ENCODE measurements at places on chromosomes 1 and 21. TPM values are rescaled to one million over a fixed set of nuclear protein-coding genes. Genes with fewer than 3 reads are reported as not detected.

GRCh38 chr1:192615055-192615454 is 20.9 kb upstream of the RGS13 start:
- no peak for DNase-seq
- no peaks in the 10 kb centered on the region for H3K27me3 ChIP-seq
- no peak overlapping the region for H3K4me3 ChIP-seq
- no peak overlapping the region for H3K27ac ChIP-seq

DNA sequence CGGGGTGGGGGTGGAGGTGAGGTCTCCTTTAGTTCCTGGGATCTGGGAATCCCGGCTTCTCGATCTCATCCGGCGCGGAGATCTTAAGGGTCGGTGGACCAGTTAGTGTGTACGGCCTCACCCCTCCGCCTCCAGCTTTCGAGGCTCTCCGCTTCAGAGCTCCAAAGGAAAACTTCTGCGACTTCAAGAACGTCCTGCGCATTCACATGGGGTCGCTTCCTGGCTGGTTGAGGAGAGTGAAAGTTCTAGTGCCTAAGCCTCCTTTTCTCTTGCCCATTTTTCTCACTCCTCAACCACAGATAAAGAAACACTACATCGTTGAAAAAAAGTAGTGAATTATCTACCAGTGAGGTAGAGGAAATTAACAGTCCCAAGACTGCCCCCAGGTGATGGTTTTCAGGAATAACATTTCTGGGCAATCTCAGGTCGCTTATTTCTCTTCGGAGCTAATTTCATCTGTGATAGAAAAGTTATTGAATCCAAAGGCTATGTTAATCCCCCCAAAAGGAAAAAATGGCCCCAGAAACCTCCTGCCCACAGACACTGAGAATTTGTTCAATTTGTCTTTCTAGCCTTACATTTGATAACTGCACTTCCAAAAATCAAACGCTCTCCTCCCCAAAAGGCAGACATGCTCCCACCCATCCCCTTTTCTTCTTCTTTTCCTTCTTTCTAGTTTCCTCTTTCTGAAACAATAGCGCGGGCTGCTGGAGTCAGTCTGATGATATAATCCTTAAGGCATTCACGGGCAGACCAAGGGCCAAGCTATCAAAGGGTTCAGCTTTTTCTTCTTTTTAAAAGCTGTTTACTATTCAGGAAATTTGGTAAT is 20.6 kb upstream of the TBX15 start:
- H3K4me1 ChIP-seq = peaks cover 23% of the 10 kb centered on the region
- peak overlapping the region; percentile 29 for H3K27ac ChIP-seq
- no peaks in the 10 kb centered on the region for H3K36me3 ChIP-seq
- H3K27me3 ChIP-seq = peaks cover 71% of the 10 kb centered on the region
- no peak overlapping the region for H3K4me3 ChIP-seq

DNA sequence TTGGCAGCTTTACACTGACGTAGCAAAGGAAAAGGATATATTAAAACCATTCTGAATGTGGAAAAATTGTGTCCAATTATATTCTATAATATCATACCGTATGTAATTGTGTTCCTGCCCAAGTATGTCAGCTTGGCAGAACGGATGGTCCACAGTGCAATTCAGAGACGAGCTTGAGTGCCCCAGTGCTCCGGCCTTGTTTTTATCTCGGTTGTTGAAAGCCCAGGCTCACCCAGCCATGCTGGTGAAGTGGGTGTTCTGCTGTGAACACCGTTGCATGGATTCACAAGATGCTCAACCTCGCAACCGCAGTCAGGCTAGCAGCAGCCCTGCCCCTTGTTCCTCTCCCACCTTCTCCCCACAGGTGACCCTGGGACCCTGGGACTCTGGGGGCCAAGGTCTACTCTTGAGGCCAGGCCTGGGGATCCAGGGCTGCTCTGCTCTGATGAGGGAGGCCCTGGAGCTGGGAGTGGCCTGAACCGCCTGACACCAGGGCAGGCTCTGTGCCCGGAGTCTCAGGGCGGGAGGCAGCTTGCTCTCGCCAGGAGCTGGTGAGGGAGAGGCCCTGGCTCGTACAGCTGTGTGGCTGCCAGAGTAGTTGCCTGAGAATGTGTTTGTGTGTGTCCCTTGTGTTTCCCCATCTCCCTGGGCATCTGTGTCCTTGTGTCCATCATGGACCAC is 11.2 kb downstream of the PTPRF start:
- H3K4me3 ChIP-seq = no peak overlapping the region
- H3K27me3 ChIP-seq = no peaks in the 10 kb centered on the region
- DNase-seq = peak; percentile 80
- peak overlapping the region; percentile 42 for H3K27ac ChIP-seq

DNA sequence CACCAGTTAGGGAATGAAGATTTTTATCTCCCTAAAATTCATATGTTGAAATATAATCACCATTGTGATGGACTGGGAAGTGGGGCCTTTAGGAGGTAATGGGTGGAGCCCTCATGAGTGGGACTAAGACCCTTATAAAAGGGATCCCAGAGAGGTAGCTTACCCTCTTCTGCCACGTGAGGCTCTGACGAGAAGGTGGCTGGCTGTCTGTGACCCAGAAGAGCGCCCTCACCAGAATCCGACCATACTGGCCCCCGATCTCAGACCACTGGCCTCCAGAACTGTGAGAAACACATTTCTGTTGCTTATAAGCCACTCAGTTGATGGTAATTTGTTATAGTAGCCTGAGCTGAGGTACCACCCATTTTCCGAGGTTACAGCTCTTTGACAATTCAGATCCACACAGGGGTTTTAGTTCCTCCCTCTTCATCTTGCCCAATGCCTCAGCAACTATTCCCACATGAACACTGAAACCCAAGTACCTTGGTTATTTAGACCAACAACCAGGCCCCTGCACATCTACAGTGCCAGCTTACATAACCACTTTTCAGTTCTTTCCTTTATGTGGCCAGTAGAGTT is 27.6 kb upstream of the HUNK start:
- H3K4me1 ChIP-seq = no peaks in the 10 kb centered on the region
- H3K4me3 ChIP-seq = no peak overlapping the region
- no peak for DNase-seq

DNA sequence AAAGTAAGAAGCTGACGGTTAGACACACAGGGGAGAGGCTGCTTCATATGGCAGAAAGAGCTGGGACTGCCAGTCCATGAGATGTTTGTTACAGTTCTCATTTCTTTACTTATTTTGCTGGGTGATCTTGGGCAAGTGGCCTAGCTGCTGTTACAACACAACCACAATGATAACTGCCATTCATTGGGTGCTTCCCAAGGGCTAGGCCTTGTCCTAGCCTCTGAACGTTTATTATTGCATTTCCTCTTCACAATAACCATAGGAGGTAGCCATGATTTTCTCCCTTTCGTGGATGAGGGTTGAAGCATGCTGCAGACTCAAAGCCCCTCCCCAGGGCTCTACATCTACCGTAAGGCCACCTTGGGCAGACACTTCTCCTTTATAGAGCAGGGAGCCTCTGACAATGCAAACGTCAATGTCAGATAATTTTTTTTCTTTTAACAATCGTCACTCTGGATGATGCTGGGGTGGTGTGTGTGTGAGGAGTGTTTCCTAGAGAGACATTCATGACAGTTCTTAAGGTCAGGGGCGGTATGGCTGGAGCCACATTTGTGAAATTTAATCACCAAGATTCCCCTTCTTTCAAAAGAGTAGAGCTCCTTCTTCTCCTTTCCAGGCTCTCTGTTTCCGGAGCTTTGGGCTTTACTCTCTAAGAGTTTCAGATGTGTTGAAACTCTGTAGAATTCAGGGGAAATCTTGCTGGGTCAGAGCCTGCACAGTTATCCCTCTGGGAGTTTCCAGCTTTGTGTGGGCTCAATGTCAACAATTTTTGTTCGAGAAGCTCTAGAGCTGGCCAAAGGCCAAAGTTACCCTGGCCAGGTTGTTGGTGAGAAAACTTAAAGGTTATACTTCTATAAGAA is 138.5 kb upstream of the SGIP1 start:
- H3K36me3 ChIP-seq = no peaks in the 10 kb centered on the region
- H3K4me1 ChIP-seq = no peaks in the 10 kb centered on the region
- H3K27ac ChIP-seq = no peak overlapping the region
- H3K4me3 ChIP-seq = no peak overlapping the region
- no peak for DNase-seq
- H3K27me3 ChIP-seq = no peaks in the 10 kb centered on the region

DNA sequence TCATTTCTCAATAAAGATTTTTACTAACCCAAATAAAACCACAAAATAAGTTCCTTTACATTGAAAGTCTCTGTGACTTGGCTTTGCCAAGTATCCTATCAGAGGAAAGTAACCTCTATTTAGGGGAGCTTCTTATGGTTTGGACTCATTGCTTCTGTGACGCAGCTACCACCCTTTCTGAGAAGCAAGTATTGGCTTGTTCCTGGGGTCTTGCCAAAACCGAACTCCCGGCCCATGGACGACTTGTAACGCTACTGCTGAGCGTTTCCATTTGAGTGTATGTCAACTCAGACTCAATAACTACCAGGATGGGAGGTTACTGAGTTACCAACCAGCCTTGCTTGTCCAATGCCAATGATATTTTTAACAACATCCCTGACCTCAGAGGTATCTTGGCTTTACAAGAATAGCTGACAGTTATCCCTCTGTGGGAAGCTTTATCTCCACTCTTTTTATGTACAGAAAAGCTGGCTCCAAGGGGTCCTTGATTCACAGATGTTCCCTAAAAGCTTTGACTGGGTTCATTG is 911.9 kb downstream of the TTLL7 start:
- H3K4me1 ChIP-seq = no peaks in the 10 kb centered on the region
- H3K4me3 ChIP-seq = no peak overlapping the region
- no peaks in the 10 kb centered on the region for H3K27me3 ChIP-seq
- H3K27ac ChIP-seq = no peak overlapping the region
- DNase-seq = no peak

- no peaks in the 10 kb centered on the region for H3K4me1 ChIP-seq
- no peak overlapping the region for H3K4me3 ChIP-seq
- H3K27ac ChIP-seq = no peak overlapping the region
- no peaks in the 10 kb centered on the region for H3K36me3 ChIP-seq
These were observed 6.5 kb downstream of the OR6P1 start for GRCh38 chr1:158563853-158564252.

DNA sequence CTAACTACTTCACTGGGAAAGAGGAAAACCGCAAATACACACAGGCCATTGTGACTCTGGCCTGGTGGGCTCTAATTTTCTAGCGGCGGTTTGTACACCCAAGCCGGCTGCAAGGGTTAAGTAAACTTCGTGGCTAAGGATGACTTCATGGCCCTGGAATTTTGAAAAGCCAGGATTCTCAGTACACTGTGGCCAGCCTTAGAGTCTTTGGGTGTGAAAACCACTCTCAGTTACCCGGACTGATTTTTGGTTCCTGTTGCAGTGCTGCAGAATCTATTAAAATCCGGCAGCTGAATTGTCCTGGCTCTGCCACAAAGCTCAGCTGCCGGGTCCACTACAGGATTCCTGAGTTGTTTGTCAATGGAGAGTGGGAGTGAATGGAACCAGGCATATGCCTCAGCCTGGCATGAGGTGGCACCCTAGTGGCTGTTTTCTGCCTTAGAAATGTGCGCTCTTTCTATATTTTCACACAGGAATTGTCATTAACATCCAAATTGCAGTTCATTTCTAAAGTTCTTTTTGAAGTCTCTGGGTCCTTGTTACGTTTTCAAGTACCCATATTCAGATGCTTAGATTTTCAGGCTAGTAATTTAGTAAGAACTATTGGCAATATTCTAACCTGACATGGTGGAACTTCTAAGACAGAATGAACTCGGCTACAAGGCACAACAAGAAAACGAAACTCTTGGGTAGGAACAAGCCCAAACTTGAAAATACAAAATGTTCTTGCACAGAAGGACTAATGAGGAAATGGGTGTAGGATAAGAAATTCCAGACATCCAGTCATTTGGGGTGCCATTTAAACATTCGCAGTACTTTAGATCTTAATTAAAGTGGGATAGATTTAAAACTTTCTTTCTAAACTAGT is 255.9 kb downstream of the NFIA start:
- peaks cover 23% of the 10 kb centered on the region for H3K4me1 ChIP-seq
- H3K4me3 ChIP-seq = peak overlapping the region; percentile 17
- no peaks in the 10 kb centered on the region for H3K36me3 ChIP-seq
- H3K27ac ChIP-seq = peak overlapping the region; percentile 91
- DNase-seq = peak; percentile 75

GRCh38 chr1:6185635-6186382 is 5.7 kb upstream of the CHD5 start:
- no peak overlapping the region for H3K4me3 ChIP-seq
- peaks cover 42% of the 10 kb centered on the region for H3K36me3 ChIP-seq
- peak overlapping the region; percentile 45 for H3K27ac ChIP-seq
- peaks cover 8% of the 10 kb centered on the region for H3K4me1 ChIP-seq

GRCh38 chr21:46035809-46036695 is 54.5 kb downstream of the COL6A1 start:
- no peak overlapping the region for H3K27ac ChIP-seq
- no peak for DNase-seq

- H3K4me3 ChIP-seq = no peak overlapping the region
- no peak overlapping the region for H3K27ac ChIP-seq
- H3K27me3 ChIP-seq = no peaks in the 10 kb centered on the region
- peaks cover 8% of the 10 kb centered on the region for H3K36me3 ChIP-seq
- peaks cover 10% of the 10 kb centered on the region for H3K4me1 ChIP-seq
- DNase-seq = no peak
These were observed 157.3 kb downstream of the KCNJ6 start for GRCh38 chr21:37758982-37759381.

DNA sequence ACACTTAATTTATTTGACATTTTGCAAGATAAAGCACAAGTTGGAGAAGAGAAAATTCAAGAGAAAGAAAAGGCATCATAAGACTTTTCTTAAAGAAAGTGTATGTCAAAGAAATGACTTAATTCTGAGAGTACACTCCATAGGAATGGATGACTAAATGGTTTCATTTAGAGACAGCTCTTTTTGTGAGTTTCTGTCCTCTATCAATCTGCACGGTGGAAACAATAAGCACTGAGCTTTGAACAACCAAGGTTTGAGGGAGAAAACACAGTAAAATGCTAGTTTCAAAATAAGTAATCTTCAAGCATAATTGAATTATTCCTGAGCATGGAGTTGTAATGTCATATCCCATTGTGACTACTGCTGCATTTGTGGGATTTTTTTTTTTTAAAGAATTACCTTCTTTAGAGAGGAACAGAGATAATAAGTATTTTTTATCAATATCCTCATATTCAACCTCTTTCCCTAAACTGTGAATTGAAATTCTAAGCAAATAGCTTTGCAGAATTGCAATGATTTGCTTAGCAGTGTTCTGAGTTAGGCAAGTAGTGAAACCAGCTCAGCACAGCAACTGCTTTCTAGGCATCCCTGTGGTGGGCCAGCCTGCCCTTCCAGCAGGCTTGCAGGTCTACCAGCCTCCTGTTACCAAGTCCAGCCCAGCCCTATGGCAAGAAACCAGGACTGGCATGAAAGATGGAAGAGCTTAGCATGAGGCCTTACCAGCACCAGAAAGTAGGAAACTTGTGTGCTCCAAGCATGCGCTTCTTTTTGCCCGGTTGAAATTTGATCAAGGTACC is 38.2 kb downstream of the KCNJ6 start:
- H3K4me1 ChIP-seq = peaks cover 7% of the 10 kb centered on the region
- DNase-seq = no peak
- no peaks in the 10 kb centered on the region for H3K36me3 ChIP-seq
- H3K27me3 ChIP-seq = no peaks in the 10 kb centered on the region
- H3K4me3 ChIP-seq = no peak overlapping the region
- no peak overlapping the region for H3K27ac ChIP-seq

CGN gene
- 4.1 TPM for total RNA-seq

LHX8 gene
- total RNA-seq = not detected

RYR2 gene
- total RNA-seq = 31.2 TPM

CNST gene
- total RNA-seq = 17.1 TPM

LRRC47 gene
- total RNA-seq = 35.5 TPM

FNBP1L gene
- 63.6 TPM for total RNA-seq

GBP4 gene
- 3.3 TPM for total RNA-seq

HORMAD1 gene
- total RNA-seq = 2.7 TPM

SLFNL1 gene
- 0.59 TPM for total RNA-seq

RXRG gene
- total RNA-seq = 9.0 TPM

ALG14 gene
- 7.2 TPM for total RNA-seq

ACKR1 gene
- 3.5 TPM for total RNA-seq

FAM78B gene
- 6.1 TPM for total RNA-seq

VPS72 gene
- 38.6 TPM for total RNA-seq

CYP4A11 gene
- total RNA-seq = 0.72 TPM
